ENCODE measurements at places on chromosomes 16 and 17. TPM values are rescaled to one million over a fixed set of nuclear protein-coding genes. Genes with fewer than 3 reads are reported as not detected.

ESRP2 gene
- 1.5 TPM for total RNA-seq

DNA sequence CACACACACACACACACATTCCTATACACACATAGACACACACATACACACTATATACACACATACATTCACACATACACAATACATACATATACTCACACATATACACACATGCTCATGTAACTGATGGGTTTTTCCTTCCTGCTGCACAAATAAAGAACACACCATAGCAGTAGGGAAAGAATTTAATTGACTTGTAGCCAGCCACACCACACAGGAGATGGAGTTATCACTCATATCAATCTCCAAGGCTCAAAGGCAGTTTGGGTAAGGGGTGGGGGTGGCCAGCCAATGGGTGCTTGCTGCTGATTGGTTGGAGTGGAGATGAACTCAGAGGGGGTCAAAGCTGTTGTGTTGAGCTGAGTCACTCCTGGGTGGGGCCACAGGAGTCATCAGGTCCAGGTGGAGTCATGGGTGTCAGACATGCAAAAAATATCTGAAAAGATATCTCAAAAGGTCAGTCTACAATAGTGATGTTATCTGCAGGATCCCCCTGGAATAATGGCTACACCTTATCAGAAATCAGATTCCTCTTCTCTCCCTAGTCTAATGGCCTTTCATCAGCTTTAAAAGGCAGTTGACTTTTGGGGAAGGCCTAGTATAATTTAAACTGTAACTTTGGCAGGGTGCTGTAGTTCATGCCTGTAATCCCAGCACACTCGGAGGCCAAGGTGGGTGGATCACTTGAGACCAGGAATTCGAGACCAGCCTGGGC lies 46.1 kb downstream of the WSB1 start:
- no peak for DNase-seq

GRCh38 chr17:55223524-55223923 lies 41.2 kb upstream of the HLF start:
- DNase-seq = no peak

TMED6 gene
- not detected for total RNA-seq

PRM2 gene
- not detected for total RNA-seq

NPIPA2 gene
- total RNA-seq = 2.7 TPM

DYNLRB2 gene
- not detected for total RNA-seq

DNA sequence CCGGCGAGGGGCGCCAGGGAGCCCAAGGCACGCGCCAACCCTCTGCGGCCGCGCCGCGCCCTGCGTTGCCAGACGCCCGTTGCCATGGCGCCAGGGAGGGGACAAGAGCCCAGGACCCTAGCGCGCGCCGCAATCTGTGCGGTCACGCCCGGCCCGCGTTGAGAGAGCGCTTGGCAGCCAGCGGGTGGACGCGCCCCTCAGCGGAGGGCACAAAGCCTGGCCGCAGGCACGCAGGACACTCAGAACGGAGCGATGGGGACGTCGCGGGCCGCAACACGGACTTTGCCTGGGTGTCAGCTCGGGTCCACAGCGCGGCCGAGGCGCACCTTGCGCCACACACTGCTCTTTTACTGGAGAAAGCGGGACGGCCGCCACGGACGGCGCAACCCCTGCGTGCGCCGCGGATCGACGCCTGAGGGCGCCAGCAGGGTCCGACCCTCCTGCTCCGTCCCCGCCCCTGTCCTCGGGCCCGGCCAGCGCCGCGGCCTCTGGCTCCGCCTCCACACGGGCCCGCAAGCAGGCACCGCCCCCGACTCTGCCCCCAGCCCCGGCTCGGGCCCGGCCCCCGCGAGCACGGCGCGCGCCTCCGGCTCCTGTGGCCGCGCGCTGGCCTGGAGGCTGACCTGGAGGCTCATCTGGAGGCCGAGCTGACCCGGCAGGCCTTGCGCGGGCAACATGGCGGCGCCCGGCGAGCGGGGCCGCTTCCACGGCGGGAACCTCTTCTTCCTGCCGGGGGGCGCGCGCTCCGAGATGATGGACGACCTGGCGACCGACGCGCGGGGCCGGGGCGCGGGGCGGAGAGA lies at the start of gene GFER:
Gene GFER (plus strand): TSS at position 650 of the 803 bp plus-strand sequence. CDS start 26 bp downstream, at position 676.
- DNase-seq = peak; percentile 99

- no peak for DNase-seq
Measured at GRCh38 chr17:48928876-48929811, 15.5 kb downstream of the SNF8 start.

ITGA2B gene
- 8.0 TPM for total RNA-seq

- no peak for DNase-seq
Measured at GRCh38 chr17:42485680-42486079, 27.0 kb downstream of the ATP6V0A1 start.

RPRML gene
- not detected for total RNA-seq

DNA sequence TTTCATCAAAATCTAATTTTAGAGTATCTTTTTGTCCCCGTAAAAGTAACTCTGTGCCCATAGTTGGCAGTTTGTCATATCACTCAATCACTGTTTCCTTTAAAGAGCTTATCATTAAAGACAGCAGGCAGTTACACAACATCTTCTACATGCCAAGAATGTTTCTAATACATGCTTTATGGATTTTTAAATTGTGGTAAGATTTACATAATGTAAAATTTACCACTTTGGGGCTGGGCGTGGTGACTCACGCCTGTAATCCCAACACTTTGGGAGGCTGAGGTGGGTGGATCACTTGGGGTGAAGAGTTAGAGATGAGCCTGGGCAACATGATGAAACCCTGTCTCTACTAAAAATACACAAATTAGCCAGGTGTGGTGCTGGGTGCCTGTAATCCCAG lies 687.2 kb downstream of the WWOX start:
- DNase-seq = no peak

GRIN2C gene
- total RNA-seq = 0.03 TPM

- peak; percentile 3 for DNase-seq
Measured at GRCh38 chr17:68749349-68750207, 148.4 kb upstream of the FAM20A start.

All from neural progenitor cell (in vitro differentiated cells).